ENCODE measurements at places on chromosomes 6 and 20. TPM values are rescaled to one million over a fixed set of nuclear protein-coding genes. Genes with fewer than 3 reads are reported as not detected.

- DNase-seq: no peak
Observed at GRCh38 chr20:17652411-17652810, 29.6 kb downstream of the RRBP1 start.

DNA sequence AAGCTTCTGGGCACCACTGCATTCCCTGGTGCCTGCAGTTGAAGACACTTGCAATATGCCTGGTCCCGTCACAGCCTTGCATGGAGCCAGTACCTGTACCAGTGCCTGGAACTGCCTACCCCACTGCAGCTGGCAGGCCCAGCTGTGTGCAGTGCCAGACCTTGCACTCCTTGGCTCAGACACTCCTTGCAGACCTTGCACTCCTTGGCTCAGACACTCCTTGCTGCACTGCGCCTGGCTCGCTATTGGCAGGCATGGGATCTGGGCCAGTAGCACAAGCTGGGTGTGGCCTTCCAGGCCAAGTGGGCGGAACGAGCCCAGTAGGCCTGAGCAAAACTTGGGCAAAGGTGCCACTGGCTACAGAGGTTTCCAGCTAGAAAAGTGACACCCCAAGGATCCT is 1189.1 kb downstream of the GRIK2 start:
- no peak for DNase-seq

Gene ZBTB46
- total RNA-seq: 15.9 TPM

Gene LY6G6F
- total RNA-seq: not detected

- DNase-seq: no peak
Observed at GRCh38 chr6:24646771-24647170, 780 bp upstream of the KIAA0319 start.

GRCh38 chr20:40522405-40522804 is 166.6 kb downstream of the MAFB start:
- DNase-seq: no peak

DNA sequence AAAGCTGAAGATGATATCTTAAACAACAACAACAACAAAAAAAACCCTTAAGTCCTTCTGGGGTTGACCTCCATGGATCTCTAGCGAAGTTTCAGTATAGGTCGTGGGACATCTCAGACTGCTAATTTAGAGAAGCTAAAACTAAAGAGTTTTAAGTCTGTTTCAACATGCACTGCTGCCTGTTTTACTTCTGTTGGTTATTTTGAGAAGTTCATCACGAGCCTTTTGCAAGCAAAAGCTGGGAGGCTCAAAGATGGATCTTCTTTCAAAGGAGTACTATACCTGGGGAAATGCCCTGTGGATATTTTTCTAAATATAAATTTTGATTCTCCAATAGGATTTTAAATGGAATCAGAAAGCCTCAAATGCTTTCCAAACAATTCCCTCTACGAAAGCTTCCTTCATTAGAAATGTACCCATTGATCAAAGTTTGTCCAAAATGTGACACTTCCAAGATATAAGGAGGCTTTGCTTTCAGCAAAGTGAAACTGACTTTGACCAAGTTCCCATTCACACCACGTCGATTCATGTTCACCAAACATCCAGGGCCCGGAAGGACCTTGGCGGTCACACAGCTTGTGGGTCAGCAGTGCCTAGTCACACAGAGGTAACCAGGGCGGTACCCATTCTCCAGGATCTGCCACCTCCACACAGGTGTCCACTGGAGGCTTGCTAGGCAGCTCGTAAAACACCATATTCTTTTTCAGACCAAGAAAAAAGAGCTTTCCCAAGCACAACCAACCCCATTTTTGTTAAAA is 94.7 kb upstream of the QKI start:
- DNase-seq: no peak

Gene PNPLA1
- not detected for total RNA-seq

GRCh38 chr6:130369831-130370230 is 4.0 kb downstream of the TMEM200A start:
- DNase-seq: no peak

GRCh38 chr6:155880900-155881299 is 425.3 kb upstream of the NOX3 start:
- no peak for DNase-seq

Gene PTCHD4
- not detected for total RNA-seq

- peak; percentile 14 for DNase-seq
Observed at GRCh38 chr20:23668477-23668951, 20.3 kb downstream of the CST4 start.

Gene CENPW
- 30.4 TPM for total RNA-seq

- DNase-seq: no peak
Observed at GRCh38 chr6:78577585-78577984, 289.8 kb upstream of the IRAK1BP1 start.

Gene RNF217
- total RNA-seq: 10.6 TPM

- DNase-seq: no peak
Observed at GRCh38 chr6:107244082-107244741, 128.9 kb upstream of the BEND3 start.

Gene WFDC2
- not detected for total RNA-seq

GRCh38 chr6:52271852-52272460 is 12.6 kb downstream of the MCM3 start:
- no peak for DNase-seq

Gene SH3BGRL2
- total RNA-seq: 1.2 TPM

Gene GABRR2
- not detected for total RNA-seq

DNA sequence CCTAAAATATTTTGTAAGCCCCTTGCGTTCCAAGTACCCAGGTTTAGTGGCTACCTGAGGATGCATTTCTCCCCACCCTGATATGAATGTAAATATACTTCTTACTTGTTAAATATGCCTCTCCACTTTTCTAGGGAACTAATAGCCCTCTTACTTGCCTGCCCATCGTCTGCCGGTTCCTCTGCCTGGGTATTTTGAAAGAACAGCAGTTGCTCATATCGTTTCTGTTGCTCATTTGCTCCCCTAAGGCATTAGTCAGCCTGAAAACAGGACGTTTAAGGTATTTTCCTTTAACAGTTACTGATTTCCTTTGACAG is 141.3 kb upstream of the CARMIL1 start:
- DNase-seq: peak; percentile 1

DNA sequence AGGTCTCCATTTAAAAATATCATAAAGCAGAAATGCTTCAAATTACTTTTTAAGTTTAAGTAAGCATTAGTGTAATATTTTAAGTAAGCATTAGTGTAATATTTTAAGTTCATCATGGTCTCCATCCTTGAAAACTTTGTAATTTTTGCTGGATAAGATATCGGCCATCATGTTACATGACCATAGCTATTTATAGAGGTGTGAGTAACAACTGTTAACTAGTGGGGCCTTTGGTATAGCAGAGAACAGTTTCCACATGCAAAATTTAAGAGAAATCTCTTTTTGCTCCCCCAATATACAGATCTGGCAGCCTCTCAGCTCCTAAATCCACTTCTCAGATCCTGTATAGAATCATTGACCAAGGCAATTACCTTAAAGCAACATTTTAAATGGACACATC is 468 bp downstream of the TRDN start:
- DNase-seq: no peak

Gene GDAP1L1
- not detected for total RNA-seq

Gene BANF2
- not detected for total RNA-seq

- DNase-seq: no peak
Observed at GRCh38 chr6:149140137-149140909, 177.2 kb upstream of the TAB2 start.

DNA sequence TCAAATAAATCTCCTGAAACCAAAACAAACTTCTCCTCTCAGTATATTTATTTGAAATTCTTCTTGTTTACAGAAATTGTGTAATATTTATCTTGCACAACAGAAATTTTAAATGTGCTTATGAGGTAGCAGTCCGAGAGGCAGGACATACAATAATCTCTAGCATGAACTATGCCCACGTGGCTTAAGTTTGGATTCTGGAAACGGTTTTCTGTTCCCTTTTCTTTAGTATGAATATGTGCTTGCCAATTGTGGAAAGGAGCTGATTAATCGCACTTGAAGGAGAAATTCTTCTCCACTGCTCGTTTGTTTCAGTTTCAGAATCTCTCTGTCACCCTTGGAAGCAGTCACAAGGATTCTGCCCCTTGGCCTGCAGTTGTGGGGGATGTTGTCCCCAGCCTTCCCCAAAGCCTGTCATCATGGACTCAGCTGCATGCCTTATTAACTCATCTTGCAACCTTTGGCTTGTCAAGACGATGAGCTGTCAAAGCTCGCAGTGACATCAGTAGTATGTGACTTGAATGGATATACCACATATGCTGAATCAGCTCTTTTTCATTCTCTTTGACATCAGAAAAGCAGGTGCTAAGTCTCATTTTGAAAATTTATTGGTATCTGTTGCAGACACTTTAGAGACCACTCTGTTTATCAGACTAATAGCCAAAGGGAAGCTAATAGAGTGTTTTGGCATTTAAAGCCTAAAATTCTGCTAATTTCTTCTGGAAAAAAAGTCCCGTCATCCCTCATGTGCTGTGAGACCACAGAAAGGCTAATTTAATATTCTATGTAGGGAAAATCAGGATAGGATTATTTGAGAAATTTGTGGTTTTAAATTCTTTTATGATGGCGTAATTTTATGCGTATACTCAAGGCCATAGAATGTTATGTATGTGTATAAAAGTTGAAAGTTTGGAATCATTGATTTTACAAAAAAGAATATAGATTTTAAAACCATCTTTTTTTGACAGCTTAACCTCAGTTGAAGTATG is 186.8 kb downstream of the ARID1B start:
- DNase-seq: peak; percentile 56

GRCh38 chr6:1970151-1970561 is 275.2 kb downstream of the GMDS start:
- DNase-seq: no peak

GRCh38 chr6:123533862-123534648 is 102.7 kb downstream of the TRDN start:
- DNase-seq: no peak

DNA sequence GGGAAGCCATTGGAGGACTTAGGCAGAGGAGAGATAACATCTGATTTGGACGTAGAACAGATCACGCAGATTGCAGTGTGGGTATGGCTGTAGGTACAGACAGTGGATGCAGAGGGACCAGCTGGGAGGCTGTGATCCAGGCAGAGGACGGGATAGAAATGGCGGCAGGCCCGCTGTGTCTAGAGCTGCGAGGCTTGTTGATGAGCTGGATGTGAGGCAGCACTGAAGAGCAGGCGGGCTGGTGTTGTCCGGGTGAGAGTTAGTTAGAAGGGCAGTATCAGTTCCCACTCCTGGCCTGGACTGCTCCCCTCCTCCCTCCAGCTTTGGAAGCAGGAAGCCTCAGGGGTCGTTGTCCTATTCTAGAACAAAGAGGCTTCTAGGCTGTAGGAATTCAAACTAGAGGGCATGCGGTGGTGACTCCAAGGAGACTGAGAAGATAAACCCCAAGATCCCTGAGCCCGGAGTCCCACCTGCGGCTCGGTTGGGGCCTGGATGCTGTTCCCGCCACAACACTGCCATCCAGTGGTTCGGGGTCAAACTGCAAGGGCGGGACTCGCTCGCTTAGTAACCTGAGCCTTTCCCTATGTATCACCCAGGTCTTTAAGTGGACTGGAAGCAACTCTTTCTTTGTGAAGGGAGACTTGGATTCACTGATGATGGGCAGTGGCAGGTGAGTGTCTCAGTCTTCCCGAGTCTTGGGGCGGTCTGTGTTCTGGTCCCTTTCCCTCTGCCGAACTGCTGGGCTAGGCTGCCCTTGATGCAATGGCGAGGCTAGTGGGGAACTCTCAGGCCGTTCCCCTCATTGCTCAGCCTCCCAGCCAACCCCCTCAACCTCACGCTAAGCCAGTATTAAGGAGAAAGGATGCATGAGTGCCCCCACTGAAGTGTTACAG is 11.2 kb downstream of the TLDC2 start:
- peak; percentile 74 for DNase-seq

DNA sequence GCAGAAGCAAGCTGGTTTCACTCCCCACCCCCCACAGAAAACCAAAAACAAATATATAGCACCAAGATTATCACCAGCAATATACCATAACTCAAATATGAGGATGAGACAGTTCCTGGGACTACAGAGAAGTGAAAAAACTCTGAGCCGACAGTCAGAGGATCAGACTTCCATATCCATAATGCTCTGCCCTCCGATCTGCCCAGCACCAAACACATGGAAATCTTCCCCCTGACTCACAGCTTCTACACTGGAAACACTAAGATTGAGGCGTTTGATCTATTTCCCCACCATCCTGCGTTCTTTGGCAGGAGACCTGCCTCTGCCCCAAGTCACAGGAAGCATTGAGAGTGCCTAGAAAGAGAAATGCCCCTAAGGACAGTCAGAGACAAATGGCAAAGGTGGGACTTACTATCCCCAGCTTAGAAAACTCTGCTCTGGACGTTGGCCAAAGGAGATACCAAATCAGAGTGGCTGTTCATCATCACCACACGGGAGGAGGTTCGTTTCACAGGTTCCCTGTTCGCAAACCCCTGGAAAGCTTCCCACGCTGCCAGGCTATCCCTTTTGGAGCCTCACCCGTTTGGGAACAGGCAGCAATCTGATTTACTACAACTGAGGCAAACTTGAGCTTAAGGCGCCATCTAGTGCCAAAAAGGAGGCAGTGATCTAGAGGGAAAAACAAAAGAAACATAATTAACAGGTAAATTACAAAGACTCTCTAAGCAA is 48.7 kb upstream of the SRSF6 start:
- DNase-seq: peak; percentile 28

DNA sequence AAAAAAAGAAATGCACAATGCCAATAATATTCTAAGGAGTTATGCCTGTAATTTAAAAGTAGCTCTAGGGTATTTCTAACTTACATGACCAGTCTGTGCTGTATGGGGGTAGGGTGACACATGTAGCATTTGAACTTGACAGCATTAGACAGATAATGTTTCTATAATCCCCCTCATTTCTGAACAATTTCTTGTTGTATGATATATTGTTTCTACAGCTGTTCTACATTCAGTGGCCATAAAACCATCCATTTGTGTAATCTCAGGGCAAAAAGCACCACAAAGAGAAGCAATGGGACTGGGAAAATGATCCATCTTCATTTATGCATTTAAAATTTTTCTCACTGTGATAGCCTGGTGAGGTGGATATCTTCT is 767.8 kb downstream of the TFAP2A start:
- no peak for DNase-seq

- DNase-seq: no peak
Observed at GRCh38 chr6:44849806-44850205, 462.3 kb downstream of the CDC5L start.

Gene C6orf132
- 0.07 TPM for total RNA-seq

Gene SLC17A1
- total RNA-seq: not detected

DNA sequence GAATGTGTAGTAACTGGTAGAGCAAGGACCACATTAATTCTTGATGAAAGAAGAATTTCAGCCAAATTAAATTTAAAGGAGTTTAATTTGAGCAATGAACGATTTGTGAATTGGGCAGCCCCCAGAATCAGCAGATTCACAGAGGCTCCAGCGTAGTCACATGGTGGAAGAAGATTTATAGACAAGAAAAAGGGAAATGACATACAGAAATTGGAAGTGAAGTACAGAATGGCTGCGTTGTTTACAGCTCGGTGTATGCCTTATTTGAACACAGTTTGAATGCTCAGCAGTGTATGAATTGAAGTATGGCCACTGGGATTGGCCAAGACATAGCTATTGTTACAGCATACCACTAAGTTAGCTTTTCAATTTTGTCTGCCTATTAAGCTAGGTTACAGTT is 173.6 kb upstream of the ARG1 start:
- DNase-seq: no peak

GRCh38 chr6:72616406-72617015 is 5.4 kb upstream of the KCNQ5 start:
- DNase-seq: no peak

- DNase-seq: no peak
Observed at GRCh38 chr6:113073611-113074191, 726.6 kb downstream of the RFPL4B start.

Gene PHACTR2
- 26.2 TPM for total RNA-seq

Data from MG63 (cell line).